ENCODE measurements at places on chromosomes 6 and 20.

DNA sequence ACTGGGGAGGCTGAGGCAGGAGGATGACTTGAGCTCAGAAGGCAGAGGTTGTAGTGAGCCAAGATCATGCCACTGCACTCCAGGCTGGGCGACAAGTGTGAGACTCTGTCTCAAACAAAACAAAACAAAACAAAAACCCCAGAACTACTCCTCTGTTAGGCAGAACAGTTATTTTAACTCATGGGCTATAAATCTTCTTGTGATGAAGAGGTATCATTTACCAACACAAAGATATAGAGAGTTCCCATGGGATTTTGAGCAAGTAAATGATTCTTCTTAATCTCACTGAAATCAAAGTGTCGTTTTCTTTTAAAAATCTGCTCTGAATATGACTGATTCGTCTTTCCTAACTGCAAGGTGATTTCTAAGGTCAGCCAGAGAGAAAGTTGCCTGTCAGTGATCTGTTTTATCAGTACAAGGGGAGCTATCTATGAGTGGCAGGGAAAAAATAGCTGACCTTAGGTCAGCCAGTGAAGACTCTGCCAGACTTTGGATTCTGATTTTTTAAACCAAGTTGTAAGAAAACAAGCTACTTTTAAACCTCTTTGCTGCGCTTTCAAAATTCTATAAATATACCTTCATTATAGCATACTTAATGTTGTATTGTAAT is 3.8 kb upstream of the DSP start:
- no peak for DNase-seq

- DNase-seq, result no peak
Observed at GRCh38 chr6:107102414-107102805, 12.9 kb downstream of the BEND3 start.

- no peak for DNase-seq
Observed at GRCh38 chr6:115675443-115675842, 385.2 kb downstream of the FRK start.

DNA sequence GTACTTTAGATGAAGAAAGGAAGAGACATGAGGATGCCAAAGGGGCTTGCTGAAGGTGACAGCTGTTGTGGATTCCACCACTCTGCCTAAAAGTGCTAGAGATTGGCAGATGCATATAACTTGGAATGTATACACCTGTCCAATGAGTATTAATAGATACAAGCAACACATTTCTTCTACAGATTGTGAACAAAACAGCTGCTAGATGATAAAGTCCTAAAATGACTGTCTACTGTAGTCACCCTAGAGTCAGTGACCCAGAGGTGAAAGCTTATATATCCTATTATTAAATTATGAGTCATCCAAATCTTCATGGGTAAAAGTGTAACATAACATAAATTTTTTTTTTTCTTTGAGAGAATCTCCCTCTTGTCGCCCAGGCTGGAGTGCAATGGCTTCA is 5.2 kb downstream of the RNF217 start:
- DNase-seq, result no peak

DNA sequence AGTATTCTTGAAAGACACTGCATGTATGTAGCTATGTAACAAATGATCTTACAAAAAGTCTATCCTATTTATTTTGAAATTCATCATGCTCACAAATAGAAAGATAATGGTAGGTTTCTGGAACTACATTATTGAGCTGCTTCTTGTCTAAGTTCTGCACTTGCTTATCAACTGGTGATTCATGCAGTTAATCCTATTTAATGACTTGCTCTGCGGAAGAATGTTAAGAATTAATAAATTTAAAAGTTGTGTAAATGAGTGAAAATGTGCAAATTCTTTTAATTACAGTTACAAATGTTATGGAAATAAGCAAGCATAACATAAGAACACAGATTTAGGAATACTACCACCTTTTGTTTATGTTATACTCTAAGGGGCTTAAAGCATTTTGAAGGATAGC is 67.1 kb upstream of the MCM9 start:
- DNase-seq, result no peak

GRCh38 chr6:161181121-161181520 is 92.7 kb downstream of the AGPAT4 start:
- DNase-seq, result no peak

DNA sequence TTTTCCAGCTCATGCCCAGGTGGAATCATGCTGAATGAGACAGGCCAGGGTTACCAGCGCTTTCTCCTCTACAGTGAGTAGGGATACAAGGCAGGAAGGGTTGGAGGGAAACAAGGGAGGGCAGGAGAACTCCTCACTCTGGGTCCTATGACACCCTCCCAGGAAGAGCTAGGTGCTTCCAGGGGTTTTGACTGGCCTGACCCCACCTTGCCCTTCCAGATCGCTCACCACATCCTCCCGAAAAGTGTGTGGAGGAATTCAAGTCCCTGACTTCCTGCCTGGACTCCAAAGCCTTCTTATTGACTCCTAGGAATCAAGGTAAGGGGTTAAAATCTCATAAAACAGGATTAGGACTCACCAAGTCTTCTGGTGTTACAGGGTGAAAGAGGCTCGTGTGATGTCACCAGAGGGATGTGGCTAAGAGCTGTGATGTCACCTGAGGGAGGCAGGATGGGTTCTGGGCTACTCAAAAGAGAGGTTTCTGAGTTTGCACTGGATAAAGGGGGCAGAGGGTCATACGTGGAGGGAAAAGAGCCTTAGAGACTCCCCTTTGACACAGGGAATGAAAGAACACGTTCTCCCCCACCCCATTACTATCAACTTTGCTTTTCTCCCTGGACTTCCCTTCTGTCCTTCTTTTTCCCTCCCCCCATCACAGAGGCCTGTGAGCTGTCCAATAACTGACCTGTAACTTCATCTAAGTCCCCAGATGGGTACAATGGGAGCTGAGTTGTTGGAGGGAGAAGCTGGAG is 1.9 kb downstream of the APOM start:
- no peak for DNase-seq

DNA sequence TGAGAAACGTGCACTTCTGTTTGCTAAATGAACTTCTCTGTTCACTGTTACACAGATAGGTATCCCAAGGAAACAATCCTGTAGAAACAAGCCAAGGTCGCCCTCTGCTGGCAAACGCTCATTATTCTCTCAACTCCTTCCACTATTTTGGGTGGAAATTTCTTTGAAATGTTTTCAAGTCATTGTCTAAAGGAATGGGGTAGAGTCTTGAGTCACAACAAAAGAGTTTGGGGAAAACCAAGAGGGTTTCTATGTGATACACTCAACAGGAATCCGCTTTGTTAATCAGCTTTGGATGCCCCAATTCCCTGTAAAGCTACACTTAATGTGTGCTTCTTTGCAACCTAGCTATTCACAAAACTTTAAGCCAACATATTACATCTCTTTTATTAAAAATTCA is 4.6 kb upstream of the RAE1 start:
- no peak for DNase-seq

- no peak for DNase-seq
Observed at GRCh38 chr6:35208419-35208818, 5.3 kb upstream of the SCUBE3 start.

- DNase-seq, result no peak
Observed at GRCh38 chr6:44396968-44397367, 9.5 kb downstream of the CDC5L start.
